NCI-H1930 (cell line): ENCODE measurements at places on chromosomes 1 and 21.

GRCh38 chr21:41659791-41660560 lies 106.9 kb downstream of the RIPK4 start:
- no peak for DNase-seq

DNA sequence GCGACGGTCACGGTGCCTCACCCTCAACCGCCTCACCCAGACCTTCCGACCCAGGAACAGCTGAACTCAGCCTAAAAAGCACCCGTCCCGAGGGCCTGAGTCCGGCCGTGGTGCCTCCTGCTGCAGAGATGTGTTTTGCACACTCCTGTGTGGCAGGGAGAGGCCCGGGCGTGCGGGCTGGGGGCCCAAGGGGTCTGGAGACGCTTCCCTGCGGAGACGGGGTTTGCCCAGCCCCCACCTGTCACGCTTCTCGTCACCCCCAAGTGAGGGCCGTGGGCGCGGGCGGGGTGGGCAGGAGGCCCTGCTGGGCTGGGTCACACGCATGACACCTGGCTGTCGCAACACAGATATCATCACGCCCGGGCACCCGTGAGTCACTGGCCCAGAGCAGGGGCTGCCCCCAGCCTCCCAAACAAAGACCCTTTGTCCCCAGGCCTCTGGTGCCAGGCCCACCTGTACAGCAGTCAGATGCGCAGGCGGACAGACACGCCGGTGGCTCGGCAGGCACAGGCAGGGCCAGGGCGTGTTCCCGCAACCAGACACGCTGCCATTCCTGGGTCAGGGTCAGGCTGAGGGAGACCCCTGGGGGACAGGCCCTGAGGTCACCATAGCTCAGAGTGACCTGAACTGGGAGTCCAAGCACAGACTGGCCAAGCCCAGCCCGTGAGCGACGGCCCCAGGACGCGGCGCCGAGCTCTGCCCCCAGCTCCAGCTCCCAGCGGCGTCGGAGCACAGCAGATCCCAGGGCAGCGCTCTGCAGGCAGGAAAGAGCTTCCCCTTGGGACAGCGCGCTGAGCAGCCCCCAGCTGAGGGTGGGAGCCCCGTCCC lies 6.1 kb downstream of the B3GALT6 start:
- DNase-seq = no peak

GRCh38 chr21:26267389-26267788 lies 96.8 kb upstream of the APP start:
- no peak for DNase-seq

DNA sequence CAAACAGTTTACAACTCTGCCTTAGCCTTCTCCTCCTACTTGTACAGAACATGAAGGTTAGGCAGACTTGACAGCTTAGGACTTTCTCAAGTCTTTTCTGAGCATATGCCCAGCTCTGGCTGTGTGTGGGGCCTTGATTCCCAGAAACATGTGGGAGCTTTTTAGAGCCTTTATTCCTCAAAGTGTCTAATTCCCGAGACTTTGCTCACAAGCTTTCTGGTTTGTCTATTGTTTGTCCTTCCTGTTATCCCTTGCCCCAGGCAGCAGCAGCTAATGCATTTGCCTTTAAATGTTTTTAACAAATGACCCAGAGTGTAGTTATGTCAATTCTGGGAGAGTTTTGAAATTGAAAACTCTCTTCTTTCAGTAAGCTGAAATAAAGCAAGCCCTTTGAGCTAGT lies 29.2 kb downstream of the ST7L start:
- DNase-seq = no peak

GRCh38 chr1:243325305-243325890 lies 69.6 kb downstream of the SDCCAG8 start:
- no peak for DNase-seq

DNA sequence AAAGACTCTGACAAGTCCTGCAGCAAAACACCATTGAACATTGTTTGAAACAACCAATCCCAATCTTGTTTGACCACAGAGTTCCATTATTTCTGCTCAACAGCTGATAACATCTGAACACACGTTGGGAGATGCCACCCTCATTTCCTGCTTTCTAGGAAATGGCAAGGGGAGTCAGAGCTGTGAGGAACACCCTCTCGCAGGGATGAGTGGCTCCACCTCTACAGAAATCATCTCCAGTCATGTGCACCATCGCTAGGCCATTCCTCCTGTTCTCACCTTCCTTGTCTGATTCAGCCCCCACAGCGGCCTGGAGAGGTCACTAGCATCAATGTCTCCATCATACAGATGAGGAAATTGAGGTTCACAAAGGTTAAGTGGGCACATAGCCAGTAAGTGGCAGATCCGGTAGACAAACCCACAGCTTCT lies 22.4 kb upstream of the RUNX3 start:
- no peak for DNase-seq

DNA sequence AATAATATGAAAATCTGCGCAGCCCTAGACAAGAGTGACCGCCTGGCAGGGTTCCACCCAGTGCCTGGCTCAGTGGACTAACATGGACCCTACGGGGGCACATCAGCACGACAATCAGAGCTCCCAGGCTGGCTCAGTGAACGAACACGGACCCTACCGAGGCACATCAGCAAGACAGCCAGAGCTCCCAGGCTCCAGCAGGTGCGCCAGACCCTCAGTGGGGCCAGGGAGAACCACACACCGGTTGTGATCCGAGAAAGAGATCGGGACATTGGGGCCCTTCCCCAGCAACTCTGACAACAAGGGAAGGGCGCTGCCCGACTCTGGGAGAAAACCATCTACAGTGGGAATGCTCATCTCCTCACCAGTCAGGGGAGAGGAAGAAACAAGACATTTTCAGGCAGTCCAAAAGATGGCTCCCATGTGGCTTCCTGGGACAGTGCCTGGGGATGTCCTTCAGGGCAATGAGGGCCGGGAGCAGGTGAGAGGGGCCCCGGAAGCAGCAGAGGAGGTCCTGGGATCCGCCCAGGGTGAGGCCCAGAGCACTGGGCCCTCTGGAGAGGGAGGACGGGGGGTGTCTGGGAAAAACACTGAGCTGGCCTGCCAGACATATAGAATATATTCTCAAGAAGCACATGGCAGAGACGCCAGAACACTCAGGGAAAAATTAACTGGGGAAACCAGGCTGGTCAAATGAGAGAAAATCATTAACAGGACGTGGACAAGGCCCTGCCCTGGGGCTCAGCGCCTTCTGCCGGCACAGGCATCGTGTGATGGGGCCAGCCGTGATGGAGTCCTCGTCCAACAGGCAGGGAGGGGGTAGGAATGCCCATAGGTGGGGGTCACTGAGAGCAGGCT lies 4.8 kb downstream of the ARHGEF16 start:
- no peak for DNase-seq

DNA sequence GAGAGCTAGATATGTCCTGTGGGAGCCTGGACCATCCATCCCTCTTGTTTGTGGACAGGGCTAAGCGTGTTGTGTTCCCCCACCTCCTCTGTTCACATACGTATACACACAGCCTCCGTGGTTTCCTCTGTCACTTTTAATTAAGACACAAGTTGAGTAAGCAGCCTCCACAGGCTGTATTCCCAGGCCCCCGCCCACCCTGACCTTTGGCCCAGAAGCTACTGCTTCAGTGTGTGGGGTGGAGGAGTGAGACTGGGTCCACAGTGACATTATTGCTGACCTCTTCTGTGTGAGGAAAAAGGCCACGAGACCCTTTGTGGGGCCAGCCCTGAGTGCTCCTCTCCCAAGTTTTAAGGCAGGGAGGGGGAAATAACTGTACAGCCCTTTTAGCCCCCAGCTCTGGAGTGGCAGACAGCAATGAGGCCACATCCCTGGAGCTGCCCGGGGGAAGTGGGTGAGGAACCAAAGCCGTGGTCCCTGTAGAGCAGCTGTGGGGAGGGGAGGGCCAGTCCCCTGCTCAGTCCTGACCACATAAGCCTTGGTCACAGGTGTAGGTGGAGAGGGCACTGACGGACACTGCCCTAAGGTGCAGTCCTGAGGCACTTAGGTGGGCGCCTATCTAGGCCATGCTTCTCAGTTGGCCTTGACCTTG lies 4.4 kb downstream of the ELOVL1 start:
- no peak for DNase-seq

- no peak for DNase-seq
Measured at GRCh38 chr1:214546886-214547641, 4.3 kb downstream of the PTPN14 start.

DNA sequence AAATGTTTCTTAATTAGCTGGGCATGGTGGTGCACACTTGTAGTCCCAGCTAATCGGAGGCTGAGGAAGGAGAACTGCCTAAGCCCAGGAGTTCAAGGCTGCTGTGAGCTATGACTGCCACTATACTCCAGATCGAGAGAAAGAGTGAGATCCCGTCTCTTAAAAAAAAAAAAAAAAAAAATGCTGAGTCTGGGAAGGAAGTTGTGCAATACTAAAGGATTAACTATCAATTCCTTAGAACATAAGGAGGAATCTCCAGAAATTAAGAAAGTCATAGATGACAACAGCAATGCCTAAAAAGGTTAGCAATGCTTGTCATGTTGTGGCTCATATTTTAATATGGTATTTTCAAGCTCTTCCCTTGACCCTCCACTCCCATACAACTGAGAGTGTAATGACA lies 5.3 kb downstream of the LUZP1 start:
- DNase-seq = no peak

- DNase-seq = no peak
Measured at GRCh38 chr1:4736254-4736653, 81.8 kb downstream of the AJAP1 start.

- no peak for DNase-seq
Measured at GRCh38 chr1:51285055-51285454, 45.3 kb downstream of the TTC39A start.

DNA sequence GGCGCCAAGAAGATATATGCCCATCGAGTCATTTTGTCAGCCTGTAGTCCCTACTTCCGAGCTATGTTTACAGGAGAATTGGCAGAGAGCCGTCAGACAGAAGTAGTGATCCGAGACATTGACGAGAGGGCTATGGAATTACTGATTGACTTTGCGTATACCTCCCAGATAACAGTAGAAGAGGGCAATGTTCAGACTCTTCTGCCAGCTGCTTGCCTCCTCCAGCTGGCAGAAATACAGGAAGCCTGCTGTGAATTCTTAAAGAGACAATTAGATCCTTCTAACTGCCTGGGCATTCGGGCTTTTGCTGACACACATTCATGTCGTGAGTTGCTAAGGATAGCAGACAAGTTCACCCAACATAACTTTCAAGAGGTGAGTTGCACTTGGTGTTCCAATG lies 19.1 kb downstream of the KLHL20 start:
- no peak for DNase-seq

DNA sequence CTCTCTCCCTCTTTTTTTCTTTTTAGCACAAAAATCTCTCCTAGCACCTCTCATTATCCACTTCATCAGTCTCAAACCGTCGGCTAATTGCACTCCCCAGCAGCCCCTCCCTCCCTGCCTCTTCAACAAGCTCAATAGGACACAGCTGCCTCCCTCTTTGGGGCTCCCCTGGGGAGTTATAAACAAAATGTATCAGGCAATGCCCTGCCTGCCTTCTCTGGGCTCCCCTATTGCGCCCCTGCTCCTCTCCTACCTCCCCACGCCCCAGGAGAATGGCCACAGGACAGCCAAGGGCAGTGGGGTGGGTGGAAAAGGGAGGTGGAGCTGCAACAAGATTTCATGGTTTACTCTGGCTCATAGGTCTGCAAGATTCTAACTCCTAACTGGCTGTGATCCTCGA lies 147.1 kb upstream of the GRIK3 start:
- no peak for DNase-seq

DNA sequence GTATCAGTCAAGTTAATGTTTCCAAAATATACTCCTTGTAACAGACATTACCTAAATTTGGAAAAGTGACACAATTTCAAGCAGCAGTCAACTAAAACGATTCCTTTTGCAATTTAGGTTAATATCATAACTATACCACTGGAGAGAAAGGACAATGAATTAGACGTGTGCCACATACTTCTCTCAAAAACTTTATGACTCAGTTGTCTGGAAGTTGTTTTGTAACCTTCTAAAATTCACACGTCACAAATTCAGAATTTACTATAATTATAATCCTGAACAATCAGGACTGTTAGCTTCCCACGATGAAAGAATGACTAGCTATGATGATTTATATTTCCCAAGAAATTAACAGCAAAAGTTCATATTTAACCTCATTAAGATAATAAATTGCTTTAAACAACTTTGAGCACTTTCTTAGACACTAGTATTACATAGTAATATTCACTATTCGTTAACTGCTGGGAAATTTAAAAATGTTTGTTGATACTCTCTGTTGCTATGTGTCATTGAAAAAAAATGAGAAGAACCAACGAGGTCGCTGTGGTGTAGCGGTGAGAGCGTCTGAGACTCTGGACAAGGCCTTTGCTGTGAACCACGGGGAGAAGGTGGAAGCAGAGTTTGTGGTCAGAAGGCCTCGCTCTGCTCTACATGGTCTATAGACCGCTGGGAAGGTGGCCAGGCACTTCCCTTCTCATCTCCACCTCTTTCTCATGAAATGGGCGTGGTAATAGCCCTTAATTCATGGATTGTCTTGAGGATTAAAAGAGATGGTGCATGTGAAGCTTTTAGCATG lies 27.9 kb upstream of the BATF3 start:
- no peak for DNase-seq

- DNase-seq = no peak
Measured at GRCh38 chr1:33292726-33293340, 28.1 kb downstream of the A3GALT2 start.

GRCh38 chr1:157700305-157700704 lies 264 bp downstream of the FCRL3 start:
- no peak for DNase-seq
